ENCODE measurements at places on chromosomes 13 and 19.
A peak's percentile ranks its signal among the peaks of the same experiment; 100 is the strongest.

DNA sequence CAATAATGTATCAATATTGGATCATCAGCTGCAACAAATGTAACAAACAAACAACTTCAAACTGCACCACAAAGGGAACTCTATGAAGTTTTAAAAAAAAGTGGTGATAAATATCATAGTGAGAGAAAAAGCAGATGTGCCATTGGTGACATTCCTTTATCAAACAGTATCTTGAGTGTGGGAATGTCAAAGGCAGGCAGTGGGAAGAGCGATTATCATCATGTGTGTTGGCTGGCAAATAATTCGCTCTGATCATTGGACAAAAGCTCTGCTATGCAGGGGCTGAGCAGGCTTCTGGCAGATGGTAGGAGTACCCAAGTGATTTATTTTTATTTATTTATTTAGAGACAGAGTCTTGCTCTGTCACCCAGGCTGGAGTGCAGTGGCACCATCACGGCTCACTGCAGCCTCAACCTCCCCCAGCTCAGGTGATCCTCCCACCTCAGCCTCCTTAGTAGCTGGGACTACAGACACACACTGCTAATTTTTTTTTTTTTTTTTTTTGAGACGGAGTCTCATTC, 55.9 kb upstream of the RANBP3 start:
- DNase-seq: no peak

- no peak for DNase-seq
Measured at GRCh38 chr19:18541992-18542940, 1.1 kb downstream of the FKBP8 start.

DNA sequence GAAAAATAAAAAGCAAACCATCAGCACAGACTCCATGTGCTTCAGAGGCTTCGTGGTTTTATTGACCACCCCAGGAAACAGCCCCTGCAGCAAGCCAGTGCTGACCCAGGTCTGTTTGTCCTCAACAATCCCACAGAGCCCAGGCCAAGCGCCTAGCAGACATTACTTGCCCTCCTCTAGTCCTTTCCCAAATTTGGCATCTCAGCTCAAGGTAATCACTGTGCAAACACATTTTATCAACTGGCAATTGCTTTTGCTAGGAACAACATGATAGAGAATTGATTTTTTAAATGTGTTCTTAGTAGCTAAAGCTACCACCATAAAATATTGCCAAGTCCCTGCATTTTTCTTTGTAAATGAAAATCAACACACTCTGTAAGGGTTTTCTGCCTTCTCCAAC, 121.8 kb downstream of the STOML3 start:
- no peak for DNase-seq

- DNase-seq: no peak
Measured at GRCh38 chr19:48887861-48888612, 10.5 kb downstream of the TULP2 start.

DNA sequence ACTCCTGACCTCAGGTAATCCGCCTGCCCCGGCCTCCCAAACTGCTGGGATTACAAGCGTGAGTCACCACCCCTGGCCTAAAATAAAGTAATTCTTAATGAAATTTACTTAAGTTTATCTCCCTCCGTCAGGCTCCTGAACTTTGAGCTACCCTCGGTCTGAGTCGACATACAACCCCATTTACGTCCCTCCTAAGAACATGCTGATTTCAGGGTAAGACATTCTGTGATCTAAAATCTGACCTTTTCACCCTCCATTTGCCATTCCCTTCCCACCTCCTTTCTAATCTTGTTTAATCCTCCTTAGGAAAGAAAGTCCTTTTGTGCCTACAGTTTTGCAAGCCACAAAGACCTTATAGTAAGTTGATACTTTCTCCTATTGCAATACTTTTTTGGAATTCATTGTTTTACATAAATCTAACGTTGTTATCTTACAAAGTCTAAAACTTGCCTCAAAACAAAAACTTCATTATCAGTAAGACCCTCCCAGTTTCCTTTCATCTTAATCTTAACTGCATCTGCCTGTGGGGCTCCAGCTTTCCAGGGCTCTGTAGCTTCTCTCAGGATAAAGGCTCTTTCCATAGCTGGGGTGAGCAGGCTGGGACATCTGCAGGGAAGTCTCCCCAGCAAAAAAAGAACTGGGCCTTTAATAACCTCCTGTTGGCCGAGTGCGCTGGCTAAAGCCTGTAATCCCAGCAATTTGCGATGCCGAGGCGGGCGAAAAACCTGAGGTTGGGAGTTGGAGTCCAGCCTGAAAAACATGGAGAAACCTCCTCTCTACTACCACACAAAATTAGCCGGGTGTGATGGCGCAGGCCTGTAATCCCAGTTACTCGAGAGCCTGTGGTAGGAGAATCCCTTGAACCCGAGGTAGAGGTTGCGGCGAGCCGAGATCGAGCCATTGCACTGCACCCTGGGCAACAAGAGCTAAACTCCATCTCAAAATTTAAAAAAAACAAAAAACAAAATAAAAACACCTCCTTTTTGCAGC, 143.1 kb downstream of the ZNF737 start:
- DNase-seq: no peak

DNA sequence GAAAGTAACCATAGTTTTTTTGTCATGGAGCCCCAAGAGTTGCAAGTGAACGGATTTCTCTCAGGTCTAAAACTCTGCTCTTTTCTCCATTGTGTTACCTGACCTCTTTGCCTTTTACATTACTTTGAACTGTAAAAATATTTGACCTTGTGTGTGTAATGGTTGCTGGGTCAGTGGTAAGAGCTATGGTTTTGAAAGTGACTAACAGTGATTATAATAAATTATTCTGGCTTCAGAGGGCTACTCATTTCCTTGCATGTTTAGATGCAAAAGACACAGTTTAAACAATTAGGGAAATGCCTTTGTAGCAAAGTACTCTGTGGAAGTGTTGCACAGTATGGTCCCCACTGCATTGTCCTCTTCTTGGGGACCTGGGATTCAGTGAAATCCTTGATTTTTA, 29.3 kb upstream of the PSG8 start:
- DNase-seq: no peak

DNA sequence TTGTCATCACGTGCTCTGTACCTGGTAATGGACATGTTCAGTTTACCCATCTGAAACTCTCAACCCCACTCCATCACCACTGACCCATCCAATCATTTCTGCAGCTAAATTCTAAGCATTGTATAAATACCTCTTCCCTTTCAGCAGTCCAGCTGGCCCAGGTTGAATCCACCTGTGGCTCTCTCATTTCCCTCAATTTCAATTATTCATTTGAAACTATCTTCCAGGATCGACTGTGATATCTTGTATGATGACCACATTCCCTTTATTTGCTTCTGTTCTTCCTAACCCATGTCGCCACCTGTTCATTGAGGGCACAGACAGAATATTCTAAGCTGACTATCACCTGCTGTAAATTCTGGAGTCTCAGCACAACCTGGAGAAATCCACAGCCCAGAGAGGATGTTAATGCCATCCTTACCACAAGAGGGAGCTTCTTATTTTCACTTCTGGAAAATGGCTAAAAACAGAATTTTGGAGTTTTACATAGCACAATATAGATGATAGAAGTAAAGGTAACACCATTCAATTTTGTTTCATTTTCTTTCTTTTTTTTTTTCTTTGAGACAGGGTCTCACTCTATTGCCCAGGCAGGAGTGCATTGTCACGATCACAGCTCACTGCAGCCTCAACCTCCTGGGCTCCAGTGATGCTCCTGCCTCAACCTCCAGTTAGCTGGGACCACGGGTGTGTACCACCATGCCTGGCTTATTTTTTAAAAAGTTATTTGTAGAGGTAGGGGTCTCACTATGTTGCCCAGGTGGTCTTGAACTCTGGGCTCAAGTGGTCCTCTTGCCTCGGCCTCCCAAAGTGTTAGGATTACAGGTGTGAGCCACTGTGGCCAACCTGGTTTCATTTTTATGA, 38.6 kb downstream of the ZNF823 start:
- peak; percentile 12 for DNase-seq

GRCh38 chr13:23866420-23867026, 22.7 kb downstream of the MIPEP start:
- DNase-seq: no peak

DNA sequence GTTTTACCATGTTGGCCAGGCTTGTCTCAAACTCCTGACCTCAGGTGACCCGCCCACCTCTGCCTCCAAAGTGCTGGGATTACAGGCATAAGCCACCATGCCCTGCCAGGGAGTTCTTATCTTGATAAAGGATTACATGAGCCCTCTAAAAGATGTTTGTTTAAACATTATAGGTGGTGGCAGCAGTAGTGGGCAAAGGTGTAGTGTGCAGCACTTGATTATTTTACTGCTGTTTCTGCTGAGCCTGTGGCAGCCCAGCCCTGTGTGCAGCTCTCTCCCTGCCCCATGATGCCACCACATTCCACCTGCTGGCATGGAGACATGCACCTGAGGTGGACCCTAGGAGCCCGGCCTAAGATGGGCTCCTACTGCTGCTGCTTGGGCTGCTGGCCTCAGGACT, 54.0 kb downstream of the ZNF429 start:
- DNase-seq: no peak
